ENCODE measurements at places on chromosomes 4 and X. TPM values are rescaled to one million over a fixed set of nuclear protein-coding genes. Genes with fewer than 3 reads are reported as not detected.

The GTPBP6 gene
- 28.9 TPM for total RNA-seq

The TCEAL6 gene
- not detected for total RNA-seq

The PAGE4 gene
- not detected for total RNA-seq

The RS1 gene
- not detected for total RNA-seq

The CNGA2 gene
- total RNA-seq, result not detected

The RAB41 gene
- total RNA-seq, result not detected

The USP26 gene
- total RNA-seq, result not detected

The IQCM gene
- not detected for total RNA-seq

The RNF212 gene
- total RNA-seq, result 15.3 TPM

The TCP11X2 gene
- total RNA-seq, result not detected

The PNMA5 gene
- not detected for total RNA-seq

The CTAG2 gene
- total RNA-seq, result not detected

The CLDN2 gene
- not detected for total RNA-seq

The SGMS2 gene
- 197 TPM for total RNA-seq

The LGI2 gene
- total RNA-seq, result 0.23 TPM

The RBM46 gene
- total RNA-seq, result under 0.01 TPM

The AKAP4 gene
- not detected for total RNA-seq
